AG08396 (cell line): ENCODE measurements at places on chromosomes 5 and 9.

DNA sequence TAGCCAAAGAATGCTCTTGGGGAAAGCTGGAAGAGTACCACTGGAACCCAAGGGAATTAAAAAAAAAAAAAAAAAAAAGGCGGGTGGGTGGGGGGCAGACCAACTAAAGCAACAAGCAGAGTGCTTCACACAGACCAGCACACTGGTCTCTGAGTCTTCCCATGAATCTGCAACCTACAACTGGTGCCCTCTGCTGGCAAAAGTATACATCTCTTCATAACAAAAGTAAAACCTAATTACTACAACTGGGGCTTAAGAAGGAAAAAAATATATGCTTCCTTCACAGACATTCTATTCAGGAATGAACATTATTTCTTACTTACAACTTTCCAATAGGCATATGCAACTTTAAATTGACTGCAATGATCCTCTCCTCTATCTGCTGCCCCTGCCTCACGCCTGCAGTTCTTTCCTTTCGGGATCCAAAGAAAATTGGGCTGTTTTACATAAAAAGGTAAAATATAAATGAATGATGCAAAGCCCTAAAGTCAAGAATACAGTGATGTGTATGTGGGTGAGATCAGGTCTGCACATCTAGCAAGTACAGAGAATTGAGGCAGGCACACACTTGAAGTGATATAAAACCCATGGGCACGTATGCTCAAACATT lies 7.2 kb upstream of the KLHL3 start:
- peak; percentile 48 for DNase-seq

DNA sequence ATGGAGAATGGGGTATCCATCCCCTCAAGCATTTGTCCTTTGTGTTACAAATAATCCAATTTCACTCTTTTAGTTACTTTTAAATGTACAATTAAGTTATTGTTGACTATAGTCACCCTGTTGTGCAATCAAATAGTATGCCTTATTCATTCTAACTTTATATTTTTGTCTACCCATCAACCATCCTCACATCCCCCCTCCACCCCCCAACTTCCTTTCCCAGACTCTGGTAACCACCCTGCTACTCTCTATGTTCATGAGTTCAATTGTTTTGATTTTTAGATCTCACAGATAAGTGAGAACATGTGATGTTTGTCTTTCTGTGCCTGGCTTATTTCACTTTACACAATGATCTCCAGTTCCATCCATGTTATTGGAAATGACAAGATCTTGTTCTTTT lies 15.4 kb upstream of the RANBP17 start:
- DNase-seq = no peak

GRCh38 chr5:25334350-25334749 lies 689.6 kb upstream of the CDH10 start:
- no peak for DNase-seq

DNA sequence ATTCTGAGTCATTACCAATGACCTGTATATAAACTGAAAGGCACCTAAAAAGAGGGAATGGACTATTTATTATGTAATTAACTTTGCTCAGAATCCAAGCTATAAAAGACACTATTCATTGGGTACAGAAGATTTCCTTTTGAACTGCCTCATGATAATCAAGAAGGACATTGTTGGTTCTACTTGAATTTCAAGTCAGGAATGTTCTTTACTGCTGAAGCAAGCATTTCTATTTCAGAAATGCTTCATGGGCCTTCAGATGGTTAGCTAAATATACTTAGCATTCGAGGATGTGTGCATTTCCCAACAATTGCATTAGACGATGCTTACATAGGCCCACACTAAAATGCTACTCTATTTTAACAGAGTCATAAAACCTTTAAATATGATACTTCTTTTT lies 658.2 kb upstream of the DMAC1 start:
- no peak for DNase-seq

DNA sequence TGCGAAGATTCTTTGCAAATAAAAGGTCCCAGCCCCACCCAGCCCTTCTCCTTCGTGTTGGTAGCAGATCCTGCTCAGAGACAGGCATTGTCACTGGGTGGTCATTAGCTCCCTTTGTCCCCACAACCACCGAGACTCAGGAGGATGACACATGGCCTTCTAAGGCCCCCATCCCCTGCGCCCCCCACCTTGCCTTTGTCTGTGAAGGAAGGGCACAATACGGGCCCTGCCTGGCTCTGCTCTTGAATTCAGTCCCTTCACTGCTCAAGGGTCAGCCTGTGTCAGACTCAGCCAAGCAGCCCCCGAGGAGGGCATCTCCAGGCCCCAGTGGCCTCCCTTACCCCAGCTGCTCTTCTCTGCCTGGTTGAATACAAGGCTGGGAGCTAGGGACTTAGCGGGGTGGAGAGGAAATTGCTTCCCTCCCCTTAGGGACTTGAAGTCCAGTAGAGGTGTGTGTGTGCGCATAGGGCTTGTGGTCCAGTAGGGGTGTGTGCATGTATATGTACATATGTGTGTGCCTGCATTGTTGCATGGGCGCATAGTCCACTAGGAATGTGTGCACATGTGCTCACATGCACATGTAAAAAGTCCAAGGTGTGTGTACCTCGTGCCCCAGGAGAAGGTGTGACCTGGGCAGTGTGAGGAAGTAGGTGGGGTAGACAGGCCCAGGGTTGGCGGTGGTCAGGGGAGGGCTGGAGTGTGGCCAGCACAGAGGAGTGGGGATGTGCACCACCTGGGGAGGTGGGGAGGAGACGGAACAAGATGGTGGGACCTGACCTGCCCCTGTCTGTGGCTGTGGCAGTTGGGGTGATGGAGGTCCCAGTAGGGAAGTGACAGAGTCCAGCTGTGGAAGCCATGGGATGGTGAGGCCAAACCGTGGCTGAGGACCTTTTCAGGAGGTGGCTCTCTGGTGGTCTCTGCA lies 59.1 kb downstream of the PHF2 start:
- DNase-seq = no peak

DNA sequence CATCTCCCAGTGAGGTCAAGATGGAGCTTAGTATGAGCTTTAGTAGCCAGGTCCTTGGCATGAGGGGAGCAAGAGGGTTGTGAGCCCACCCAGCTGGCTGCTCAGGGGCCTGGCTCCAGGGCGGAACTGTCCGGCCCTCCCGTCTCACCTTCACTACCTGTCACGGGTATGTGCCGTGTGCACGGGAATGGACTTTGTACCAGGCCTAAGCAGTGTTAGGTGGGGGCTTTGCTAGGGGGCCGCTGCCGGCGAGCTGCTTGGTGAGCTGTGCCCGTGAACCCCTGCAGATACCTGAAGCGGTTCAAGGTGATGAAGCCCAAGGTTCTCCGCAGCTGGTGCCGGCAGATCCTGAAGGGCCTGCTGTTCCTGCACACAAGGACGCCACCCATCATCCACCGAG lies 46.7 kb downstream of the WNK2 start:
- DNase-seq = no peak

DNA sequence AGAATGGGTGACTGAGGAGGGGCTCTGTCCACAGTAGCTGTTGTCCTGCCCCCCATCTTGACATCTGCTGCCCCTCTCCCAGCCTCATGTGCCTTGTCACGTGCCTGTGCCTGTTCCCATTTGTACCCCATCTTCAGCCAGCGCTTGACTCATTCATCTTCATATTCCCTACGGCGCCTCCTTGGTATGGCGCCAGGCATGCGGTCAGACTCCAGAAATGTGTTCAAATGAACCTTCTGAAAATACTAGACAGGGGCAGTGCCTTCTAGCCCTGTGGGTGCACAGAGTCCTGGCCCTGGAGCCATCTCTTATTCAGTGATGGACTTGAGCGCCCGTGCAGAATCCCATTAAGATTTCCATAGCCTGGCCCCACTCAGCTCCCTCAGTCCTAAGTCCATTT lies 46.2 kb downstream of the CFAP77 start:
- no peak for DNase-seq

GRCh38 chr5:122202952-122203351 lies 73.6 kb downstream of the ZNF474 start:
- DNase-seq = no peak

DNA sequence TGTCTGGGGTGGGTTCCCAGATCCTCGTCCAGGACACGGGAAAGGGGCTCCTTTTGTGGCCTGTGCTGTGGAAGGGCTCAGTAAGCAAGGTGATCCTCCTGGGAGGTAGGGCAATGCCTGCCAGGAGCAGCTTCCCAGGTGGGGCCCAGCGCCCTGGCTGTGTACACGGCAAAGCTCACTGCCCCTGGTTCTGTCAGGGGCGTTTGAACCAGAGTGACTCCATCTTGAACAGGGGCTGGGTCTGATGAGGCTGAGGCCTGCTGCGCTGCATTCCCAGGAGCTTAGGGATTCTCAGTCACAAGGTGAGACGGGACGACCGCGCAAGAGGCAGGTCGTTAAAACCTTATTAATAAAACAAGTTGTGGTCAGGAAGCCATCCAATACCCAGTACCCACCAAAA lies 19.9 kb upstream of the SLC12A7 start:
- no peak for DNase-seq

DNA sequence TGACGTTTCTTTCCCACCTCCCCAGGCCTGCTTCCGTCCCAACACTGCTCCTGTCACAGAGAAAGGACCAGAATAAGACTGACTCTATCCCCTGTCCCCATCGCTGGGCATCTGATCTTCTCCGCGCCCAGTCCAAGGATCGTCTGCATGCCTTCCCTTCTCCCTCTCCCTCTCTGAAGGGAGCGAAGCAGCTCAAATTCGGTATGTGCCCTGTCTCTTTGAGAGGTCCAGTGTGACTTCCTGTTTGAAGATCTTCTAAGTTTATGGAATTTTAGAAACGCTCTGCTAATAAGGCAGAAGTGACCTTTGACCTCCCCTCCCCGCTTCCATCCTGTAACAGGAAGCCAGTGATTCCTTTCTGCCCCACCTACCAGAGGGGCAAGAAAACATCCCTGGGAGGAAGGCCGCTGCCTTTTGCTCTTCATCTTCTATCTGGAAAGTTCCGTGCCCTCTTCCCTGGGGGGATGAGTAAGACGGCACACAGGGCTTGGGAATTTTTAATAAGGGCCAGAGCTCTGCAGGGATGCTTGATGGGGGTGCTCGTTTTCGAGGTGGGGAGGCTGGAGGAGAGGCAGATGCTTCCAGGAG lies 40.7 kb upstream of the RNU6ATAC start:
- DNase-seq = no peak

DNA sequence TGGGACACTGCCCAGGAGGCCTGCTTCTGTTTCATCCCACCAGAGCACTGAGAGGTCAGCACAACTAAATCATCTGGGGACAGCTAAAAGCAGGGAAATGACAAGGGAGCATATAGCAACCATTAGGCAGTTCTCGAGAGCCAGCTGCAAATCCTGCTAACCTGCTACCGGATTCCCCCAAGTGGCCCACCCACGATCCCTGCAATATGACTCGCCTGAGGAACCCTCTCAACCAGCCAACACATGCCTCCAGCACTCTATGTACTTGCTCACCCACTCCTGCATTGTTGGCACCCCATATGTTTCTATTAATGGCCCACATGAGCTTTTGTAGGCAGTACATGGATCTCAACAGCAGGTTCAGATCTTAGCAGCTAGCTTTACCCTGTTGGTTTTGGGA lies 326.0 kb downstream of the GABRG2 start:
- no peak for DNase-seq

DNA sequence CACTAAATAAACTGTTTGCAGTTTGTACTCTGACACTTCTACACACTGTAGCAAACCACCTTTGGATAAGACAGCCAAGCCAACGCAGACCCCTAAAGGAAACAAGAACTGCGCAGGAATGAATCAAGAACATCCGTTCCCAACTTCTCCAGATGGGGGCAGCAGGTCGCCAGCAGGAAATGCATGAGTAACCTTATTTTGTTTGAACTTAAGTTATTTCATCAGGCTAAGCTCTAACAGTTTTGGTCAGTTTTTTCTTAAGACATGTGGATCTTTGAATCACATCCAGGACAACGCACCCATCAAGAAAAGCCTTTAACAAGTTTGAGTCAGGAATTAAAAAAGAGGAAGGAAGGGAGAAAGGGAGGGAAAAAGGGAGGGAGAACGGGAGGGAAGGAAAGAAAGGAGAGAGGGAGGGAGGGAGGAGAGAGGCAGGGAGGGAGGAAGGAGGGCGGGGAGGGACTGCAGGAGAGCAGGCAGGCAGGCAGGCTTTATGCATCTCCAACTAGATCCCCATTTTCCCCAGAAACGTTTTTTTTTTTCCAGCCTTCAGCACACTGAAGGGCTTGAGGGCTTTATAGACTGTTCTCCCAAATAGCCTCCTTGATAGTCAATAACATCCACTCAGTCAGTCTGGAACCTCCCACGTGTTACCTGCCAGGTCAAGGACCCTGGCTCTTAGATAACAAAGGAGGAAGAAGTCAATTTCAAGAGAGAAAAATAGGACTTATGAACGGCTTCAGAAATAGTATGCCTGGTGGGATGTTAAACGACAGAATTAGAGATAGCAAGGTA lies 22.2 kb downstream of the BHMT start:
- peak; percentile 70 for DNase-seq

- DNase-seq = no peak
Observed at GRCh38 chr5:69261034-69261433, 26.3 kb downstream of the CDK7 start.

GRCh38 chr5:81209869-81210493 lies 23.1 kb upstream of the CKMT2 start:
- no peak for DNase-seq
